ENCODE measurements at places on chromosomes 3 and 15. TPM values are rescaled to one million over a fixed set of nuclear protein-coding genes. Genes with fewer than 3 reads are reported as not detected.

DNA sequence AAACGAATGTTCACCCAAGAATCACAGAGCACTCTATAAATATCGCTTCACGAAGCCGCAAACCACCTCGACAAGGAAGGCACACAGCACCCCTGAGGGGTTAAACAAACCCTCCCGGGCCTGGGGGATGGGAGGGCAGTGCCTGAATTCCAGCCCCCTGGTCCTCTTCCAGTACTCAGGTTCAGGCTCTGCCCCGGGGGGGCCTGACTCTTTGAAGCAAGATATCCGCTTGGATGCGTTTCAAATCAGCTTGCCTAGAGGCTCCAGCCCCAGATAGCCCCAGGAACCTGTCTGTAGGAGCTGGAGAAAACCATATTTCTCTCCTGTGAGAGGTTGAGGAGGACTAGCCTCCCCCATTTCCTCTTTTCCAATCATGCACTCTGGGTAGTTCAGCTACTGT is 194.7 kb downstream of the WNT5A start:
- no peak for DNase-seq

- DNase-seq: no peak
Measured at GRCh38 chr3:36444909-36445308, 64.6 kb downstream of the STAC start.

ZMAT3 gene
- total RNA-seq: 11.3 TPM

DNA sequence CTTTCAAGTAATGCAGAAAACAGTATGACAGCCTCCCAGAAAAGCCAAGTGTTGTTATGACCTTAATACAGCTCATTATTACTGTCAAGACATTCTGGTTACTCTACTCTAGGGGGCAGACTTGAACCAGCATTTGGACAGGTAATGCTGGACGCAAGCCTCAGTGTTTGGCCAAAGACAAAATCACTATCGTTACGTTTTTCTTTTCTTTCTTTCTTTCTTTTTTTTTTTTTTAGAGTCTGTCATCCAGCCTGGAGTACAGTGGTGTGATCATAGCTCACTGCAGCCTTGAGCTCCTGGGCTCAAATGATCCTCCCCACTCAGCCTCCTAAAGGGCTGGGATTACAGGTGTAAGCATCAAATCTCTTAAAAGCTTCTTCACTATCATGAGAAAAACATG is 29.4 kb upstream of the TMEM45A start:
- peak; percentile 51 for DNase-seq

SCN5A gene
- 0.10 TPM for total RNA-seq
